ENCODE measurements at places on chromosomes 7 and 10.

DNA sequence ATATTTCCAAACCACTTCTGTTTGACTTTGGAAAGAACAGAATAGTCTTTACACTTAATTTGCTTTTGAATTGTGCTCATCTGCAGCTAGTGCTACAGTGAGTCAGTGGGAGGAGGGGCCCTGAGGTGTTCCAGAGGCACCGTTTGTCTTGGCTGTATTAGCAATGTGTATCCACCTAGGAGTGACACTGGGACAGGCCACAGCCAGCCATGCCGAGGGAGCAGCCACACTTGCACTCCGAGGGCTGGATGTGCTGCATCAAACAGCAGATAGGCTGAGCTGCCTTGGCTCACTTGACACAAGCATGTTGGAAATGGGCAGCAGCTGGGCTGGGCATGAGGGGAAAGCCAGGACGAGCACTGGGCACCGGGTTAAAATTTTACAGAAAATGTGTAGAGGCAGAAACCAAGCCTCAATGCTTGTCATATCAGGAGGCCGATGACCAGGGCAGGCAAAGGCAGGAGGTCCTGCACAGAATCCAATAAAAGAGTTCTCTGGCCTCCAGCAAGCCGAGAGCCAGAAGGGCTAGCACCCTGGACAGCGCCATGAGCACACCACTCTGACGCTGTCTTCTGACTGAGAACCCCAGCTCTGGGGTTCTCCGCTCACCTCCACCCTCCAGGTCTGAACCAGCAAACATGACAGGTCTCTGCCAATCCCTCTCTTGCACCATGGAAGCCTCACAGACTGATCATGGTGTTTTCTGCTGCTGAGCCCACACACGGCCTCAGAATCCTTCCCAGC lies 163.3 kb downstream of the GRID1 start:
- DNase-seq: no peak

GRCh38 chr7:138882249-138882648 lies 84.3 kb upstream of the ATP6V0A4 start:
- no peak for DNase-seq

DNA sequence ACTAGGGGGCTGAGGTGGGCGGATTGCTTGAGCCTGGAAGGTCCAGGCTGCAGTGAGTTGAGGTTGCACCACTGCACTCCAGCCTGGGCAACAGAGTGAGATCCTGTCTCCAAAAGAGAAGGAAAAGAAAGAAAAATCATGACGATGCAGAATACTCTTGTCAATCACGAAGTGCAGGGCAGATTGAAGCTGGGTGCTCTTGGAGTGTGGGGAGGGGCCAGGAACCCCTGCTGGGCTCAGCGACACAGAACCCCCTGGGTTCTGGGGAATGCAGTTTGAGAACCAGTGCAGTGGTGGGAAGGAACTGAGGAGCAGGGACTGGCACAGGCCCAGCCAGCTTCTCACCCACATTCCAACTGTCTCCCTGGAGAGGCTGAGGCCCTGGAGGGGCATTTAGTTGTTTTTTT lies 10.8 kb upstream of the INTS1 start:
- no peak for DNase-seq

- DNase-seq: no peak
Measured at GRCh38 chr10:85891472-85891871, 475.1 kb downstream of the GRID1 start.

All from activated CD8-positive, alpha-beta memory T cell treated with anti-CD3 and anti-CD28 coated beads, Interleukin-2, amount 50 U/mL, for 4 hours (primary cell).